ENCODE measurements at places on chromosomes 11 and 22.

GRCh38 chr11:44579302-44579761, 13.9 kb downstream of the CD82 start:
- DNase-seq, result no peak

DNA sequence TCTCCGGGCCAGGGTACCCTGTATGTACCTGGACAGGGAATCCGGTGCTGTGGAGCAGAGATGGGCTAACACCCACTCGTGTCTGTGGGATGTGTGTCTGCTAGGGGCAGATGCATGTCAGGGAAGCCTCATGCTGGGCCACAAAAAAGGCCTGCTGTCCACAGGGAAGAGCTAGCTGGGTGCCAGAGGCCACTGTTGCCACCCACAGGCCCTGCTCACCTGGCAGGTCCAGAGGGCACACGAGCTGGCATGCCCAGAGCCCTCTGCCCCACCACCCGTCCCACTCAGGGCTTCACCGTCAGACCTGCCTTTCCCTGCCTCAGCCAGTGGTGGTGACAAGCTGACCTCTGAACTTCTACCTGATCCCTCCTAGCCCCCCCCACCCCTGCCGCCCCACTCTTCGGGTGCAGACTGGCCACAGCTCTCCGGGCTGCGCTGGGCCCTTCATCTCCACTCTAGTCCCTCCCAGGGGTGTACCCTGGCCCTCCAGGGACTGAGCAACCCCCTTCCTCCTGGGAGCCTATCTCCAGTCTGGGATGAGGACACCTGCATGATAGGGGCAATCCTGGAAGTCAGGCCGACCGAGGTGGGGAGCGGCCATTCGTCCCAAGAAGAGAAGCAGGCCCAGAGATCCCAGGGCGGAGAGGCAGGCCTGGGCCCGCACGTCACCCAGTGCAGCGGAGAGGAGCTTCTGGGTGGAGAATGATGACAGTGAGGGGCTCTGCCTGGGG, 1.4 kb downstream of the SLC25A22 start:
- DNase-seq, result no peak

- DNase-seq, result peak; percentile 93
These were observed at the start of gene TM7SF2 for GRCh38 chr11:65111744-65112545. Gene TM7SF2, plus strand, starts transcription at chr11:65111872. Its CDS starts 144 bp downstream, at chr11:65112016.

GRCh38 chr22:41344189-41344788, 37.5 kb upstream of the TEF start:
- no peak for DNase-seq

- no peak for DNase-seq
These were observed 2.9 kb downstream of the SLC16A8 start for GRCh38 chr22:38080850-38081635.

DNA sequence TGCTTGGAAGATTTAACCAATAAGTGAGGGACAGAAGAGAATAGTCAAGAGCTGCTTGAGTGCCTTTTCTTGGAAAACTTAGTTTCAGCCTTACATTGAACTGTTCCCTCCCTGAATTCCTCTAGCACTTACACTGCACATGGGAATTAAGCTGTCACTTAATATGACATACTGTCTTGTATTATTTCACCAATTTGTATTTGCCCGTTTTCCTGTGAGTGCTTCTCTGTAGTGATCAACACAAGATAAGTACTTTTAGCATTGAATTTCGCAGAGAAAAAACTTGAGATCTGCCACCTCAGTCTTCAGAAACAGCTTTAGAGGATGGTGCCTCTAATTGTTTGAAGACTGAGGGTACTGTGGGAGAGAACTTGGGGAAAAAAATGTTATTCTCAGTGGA, 3.7 kb downstream of the SPCS2 start:
- DNase-seq, result no peak

GRCh38 chr11:72764503-72764902, 12.3 kb upstream of the ARAP1 start:
- no peak for DNase-seq

- DNase-seq, result no peak
These were observed 151.8 kb upstream of the TTC12 start for GRCh38 chr11:113162592-113162962.

GRCh38 chr11:87187930-87188329, 150.2 kb downstream of the TMEM135 start:
- DNase-seq, result no peak

- DNase-seq, result no peak
These were observed 36.7 kb upstream of the RIC3 start for GRCh38 chr11:8205566-8205965.

- DNase-seq, result no peak
These were observed 18.7 kb upstream of the PPFIA1 start for GRCh38 chr11:70251659-70252321.

DNA sequence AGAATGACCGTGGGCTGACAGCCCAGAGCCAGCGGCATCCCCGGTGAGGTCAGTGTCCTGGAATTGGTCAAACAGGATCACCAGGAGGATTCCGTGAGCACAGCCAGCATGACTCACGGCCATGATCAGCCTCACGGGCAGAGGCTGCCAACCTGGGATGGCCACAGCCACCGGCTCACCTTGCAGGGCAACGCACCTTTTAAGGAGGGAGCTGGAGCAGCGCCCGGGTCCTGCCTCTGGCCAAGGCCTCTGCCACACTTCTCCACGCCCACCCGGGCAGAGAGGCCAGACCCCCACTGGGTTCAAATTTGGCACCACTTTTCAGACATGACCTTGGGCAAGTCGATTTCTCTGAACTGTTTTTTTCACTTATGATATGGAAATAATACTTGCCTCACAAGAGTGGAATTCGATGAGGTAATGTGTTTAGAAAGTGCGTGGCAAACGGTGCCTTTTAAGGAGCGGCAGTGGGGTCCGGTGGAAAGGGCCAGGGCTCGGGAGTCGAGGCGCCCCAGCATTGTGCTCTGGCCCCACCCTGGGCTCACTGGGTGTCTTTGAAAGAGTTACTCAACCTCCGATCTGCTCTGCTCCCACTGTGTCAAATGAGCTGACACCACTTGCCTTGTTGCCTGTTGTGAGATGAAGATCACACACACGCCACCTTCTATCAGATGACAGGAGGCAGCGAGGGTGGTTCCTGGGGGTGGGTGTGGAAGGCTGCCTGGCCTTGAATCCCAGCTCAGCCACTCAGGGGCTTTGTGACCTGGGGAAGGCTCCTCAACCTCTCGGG, 16.0 kb downstream of the TXN2 start:
- no peak for DNase-seq

DNA sequence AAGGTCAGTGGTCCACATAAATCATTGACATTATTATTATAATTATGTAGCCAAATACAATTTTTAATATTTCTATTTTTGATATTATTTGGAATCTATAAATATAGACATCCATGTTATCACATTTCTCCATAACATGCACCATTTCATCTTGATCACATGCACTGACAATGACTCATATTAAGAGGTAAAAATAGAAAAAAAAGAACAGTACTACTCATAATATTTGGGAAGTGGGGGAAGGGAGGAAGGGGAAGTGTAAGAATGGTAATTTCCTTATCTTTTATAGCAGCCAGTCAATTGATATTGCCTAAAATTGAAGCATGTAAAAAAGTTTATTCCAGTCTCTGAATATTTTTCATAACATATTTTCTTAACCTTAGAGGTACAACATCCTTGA, 72.3 kb downstream of the ADM start:
- no peak for DNase-seq

- DNase-seq, result no peak
These were observed 120.9 kb downstream of the TBC1D22A start for GRCh38 chr22:46883092-46883910.

GRCh38 chr11:131637469-131638175, 267.2 kb downstream of the NTM start:
- DNase-seq, result no peak

DNA sequence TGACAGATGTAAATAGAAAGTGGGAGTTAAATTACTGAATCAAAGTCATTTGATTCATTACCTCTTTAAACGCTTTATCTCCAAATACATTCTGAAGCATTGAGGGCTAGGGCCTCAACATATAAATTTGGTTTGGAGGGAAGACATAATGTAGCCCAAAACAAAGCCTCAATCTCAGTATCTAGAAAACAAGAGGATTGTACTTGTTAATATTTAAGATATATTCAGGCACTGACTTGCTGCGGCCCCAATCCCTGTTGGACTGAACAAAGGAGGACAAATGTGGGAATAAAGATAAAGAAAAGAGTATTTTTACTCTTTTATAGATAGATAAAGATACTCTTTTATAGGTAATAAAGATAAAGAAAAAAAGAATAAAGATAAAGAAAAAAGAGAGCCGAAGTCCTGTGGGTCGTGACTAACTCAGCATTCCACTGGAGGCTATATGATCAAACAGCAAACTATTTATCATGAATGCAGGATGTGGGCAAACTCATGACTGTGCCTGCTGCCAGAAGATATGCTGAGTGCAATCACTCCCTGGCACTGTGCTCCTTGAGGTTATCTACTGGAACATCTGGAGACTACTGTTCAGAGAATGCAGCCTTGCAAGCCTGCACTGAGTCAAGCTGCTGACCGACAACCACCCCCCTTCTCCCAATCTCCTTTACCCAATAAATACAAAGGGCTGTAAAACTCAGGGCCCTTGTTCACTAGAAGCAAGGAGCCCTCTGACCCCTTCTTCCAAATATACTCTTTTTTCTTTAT, 6.9 kb downstream of the OR10V1 start:
- DNase-seq, result no peak

DNA sequence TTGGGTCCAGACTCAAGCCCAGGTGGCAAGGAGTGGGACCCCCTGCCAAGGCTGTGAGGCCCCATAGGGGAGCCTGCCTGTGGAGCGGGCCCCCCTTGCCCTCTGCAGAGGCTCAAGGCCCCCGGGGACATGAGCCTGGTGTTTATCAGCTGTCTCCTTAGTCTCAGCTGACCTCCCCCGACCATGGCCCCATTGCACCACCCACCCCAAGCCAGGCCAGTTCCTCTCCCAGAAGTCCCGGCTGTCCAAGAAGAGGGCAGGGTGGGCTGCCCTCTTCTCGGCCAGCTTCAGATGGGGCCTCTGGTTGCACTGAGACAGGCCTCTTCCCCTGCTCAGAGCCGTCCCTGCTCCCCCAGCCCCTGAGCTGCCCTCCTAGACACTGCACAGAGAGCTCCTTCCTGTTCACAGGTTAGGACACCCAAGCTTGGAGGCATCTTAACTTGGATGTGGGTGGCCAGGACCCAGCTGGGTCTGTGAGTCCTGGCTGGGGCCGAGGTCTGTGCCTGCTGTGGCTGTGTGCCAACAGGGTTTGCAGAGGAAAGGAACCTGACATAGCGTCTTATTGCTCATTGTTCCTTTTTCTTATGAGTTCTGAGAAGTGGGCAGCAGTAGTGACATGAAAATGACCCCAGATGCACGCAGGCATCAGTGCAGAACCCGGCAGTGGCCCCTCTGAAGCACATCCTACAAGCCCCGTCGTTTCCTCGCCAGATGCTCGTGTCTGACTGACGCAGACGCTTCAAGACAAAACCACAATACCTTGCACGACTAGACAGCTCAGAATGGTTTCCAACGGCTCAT, 5.4 kb downstream of the TRABD start:
- DNase-seq, result peak; percentile 74
